ENCODE measurements at places on chromosomes 13 and 19.

DNA sequence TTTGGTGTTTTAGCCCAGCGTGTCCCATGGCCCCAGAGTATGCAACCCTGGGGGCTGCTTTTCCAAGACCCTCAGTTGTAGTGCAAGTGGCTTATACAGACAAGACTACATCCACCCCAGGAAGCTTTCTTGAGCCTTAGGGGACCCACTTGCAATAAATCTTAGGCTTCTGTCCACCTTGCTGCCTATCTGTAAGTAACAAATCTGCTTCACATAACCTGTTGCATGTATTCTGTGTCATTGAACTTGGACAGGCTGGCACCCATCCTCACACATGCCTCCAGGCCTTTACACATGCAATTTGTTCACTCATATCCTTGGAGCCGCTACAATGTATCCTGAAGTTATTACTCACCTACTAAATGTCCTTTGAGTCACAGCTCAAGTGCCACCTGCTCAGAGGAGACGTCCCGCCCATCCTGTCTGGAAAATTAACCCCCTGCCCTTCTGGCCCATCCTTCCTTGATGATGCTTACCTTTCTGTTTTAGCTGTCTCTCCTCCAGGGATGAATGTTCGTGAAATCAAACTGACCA is 101.2 kb downstream of the ZNF536 start:
- no peak for DNase-seq

DNA sequence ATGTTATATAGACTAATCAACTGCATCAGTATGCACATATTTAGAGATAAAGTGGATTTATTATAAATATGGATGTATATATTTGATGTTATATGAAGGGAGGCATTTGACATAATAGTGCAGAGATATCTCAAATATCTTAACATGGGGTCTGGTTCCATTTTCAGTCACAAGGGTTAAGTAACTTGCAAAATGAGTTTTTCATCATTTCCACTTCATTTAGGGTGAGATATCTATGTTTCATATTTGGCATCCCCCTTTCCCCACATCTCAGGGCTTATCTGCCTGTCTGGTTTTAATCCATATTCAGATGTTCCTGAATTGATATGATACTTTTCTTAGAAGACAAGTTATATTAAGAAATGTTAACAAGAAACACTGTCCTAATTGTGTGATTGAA is 2141.2 kb downstream of the PCDH9 start:
- DNase-seq, result no peak

GRCh38 chr13:81442904-81443303 is 1102.0 kb upstream of the SPRY2 start:
- DNase-seq, result no peak

- no peak for DNase-seq
These were observed 69.1 kb upstream of the SLC7A1 start for GRCh38 chr13:29664591-29664990.

DNA sequence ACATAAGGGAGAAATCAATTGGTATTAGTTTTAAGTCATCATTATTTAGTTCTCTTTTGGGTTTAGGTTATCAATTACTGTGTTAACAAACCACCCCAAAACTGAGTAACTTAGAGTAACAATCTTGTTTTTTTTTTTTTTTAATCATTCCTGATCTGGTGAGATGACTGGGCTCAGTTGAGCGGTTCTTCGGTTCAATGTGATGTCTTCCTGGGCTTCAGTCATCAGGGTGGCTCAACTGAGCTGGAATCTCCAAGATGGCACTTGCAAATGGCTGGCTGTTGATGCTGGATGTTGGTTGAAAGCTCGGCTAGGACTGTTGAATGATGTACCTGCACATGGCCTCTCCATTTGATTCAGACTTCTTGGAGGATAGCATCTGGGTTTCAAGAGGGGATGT is 3.2 kb upstream of the TARM1 start:
- no peak for DNase-seq

- no peak for DNase-seq
These were observed 41.0 kb downstream of the POU4F1 start for GRCh38 chr13:78562237-78562889.

DNA sequence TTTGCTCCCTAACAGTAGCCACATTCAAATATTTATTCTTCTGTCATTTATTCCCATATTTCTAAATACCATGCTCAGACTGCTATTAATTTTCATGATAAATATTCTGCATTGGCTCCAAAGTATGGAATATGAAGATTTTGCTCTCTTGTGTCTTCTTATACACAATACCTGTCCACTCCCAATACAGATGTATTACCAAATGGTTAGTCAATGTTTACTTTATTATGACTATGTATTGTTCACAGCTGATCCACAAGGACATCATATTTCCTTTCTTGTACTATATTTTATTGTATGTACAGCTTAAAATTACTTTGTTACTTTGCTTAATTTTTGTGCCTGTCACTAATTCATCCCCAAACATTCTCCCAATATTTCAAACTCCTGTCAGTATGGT is 322.3 kb downstream of the OXGR1 start:
- no peak for DNase-seq

- no peak for DNase-seq
These were observed 276.3 kb downstream of the DACH1 start for GRCh38 chr13:71590654-71591148.

GRCh38 chr13:97810152-97810551 is 143.3 kb upstream of the IPO5 start:
- DNase-seq, result no peak

- no peak for DNase-seq
These were observed 13.4 kb downstream of the MCF2L start for GRCh38 chr13:112982281-112983041.

GRCh38 chr13:110374431-110375370 is 67.6 kb downstream of the COL4A2 start:
- no peak for DNase-seq

- DNase-seq, result no peak
These were observed 3.9 kb downstream of the KLK13 start for GRCh38 chr19:51060973-51061372.

- DNase-seq, result no peak
These were observed 950 bp downstream of the IGSF23 start for GRCh38 chr19:44614313-44614712.

DNA sequence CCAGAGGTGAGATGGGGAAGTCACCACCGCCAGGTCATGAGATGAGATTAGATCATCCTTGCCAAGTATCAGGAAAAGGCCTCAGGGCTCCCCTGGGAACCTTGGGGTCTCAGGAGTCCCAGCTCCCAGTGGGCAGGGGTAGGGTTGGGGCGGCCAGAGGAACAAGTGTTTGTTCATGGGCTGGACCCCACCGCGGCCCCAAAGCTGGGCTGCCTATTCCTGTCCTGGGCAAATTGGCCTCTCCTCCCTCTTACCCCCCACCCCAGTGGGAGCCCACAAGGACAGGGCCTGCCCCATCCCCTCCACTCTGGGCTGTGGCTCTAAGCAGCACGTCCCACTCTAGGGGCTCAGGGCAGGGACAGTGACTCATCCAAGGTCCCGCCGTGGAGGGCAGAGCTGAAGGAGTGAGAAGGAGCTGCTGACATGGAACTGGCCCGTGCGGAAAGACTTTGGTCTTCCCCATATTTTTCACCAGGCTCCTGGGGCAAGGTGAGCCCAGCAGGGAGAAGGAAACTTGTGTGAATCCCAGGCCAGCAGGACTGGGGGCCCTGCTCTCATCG is 4.0 kb upstream of the HCN2 start:
- no peak for DNase-seq

GRCh38 chr19:1047696-1048147 is 7.8 kb downstream of the ABCA7 start:
- DNase-seq, result no peak

GRCh38 chr13:42968906-42969305 is 23.1 kb downstream of the EPSTI1 start:
- no peak for DNase-seq

GRCh38 chr13:63393112-63393511 is 1977.5 kb upstream of the PCDH20 start:
- DNase-seq, result no peak

DNA sequence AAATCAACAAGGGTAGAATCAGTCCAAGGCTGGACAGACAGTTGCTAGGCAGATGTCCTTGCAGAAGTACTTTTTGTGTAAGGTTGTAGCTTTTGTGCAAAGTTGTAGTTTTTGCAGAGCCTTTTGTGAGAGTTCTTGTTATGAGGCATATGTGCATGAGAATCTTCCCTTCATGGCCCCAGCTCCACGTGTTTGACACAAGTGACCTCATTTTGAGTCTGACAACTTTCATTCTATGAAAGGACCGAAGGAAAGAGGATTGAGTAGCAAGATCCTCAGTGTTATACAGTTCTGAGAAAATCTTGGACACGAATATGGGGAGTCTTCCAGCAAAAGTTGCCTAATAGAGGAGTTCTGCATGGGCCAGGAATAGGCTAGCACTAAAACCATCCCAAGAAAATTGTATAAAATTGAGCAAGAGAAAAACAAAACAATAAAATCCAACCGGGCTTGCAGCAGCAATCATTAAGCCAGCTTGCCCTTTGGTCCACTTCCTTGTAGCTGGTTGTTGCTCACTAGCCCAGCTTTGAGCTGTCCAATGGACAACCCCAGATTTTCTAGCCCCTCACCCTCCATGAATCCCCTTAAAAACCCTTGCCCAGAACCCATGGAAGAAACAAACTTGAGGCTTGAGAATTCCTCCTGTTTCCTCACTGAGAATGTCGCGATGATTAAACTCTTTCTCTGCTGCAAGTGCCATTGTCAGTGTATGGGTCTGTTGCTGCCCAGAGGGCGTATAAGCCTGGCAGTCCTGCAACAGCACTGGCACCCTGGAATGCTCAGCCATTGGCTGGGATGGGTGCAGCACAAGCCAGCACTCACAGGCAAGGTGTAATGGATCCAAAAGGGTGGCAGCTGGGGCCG is 6.5 kb downstream of the EPSTI1 start:
- no peak for DNase-seq
